Upper lobe of right lung (tissue), 1 donor: ENCODE measurements at places on chromosomes 5 and 9.

DNA sequence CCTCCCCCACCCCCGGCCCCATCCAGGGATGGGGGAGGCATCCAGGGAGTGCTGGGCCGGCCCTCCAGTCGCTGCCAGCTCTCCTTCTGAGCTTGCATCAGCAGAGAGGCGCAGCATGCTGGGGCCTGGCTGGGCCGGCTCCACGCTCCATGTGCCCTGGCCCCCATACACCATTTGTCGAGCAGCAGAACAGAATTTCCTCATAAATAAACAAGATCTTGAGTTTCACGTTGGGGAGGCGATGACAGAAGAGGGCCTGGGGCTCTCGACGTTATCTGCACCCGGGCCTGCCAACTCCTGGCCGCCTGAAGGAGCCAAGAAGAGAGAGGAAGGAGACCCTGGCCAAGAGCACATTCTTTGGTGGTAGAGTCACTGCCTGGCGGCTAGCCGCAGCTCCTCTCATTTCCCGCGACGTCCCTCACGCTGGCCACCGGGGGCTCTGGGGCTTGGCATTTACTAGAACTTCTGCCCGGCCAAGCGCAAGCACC lies 177.0 kb downstream of the FGF18 start:
- peak; percentile 84 for DNase-seq

- no peak for DNase-seq
Measured at GRCh38 chr5:97133101-97133500, 9.3 kb downstream of the LIX1 start.

DNA sequence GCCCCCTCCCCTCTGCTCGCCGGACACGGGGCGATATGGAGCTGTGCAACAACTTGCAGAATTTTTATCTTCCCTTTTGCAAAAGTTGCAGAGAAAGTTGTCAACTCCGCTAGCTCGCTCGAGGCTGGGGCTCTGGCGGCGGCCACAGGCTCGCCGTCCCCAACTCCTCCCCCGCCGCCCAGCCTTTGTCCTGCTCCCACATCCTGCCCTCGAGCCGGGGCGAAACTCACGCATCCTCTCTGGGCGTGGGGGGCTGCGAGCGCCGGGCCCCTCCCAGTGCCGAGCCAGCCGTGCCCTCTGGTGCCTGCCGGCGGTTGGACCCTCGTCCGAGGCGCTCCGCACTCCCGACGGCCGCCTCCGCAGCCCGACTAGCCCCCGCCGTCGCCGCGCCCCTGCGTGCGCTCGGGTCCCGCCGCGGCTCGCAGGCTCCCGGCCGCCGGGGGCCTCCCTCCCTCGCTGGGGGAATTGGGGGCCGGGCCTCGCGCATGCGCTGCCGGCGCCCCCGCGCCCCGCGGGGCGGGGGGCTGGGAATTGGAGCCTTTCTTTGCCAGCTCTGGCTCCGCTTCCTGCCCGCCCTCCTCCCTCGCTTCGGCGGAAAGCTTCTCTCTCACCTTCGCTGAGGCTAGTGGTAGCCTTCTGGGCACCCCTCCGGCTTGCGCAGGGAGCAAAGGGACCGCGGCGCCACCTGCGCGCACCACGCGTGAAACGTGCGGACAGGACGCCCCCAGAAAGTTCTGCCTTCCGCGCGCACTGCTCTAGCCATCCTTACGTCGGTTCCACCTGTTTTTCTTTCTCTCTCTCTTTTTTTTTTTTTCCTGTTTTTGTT lies at the start of gene CCNJL:
Gene CCNJL, minus strand, starts transcription at position 431 of the 826 bp plus-strand sequence. CDS start 641 bp downstream, outside the sequence.
- peak; percentile 90 for DNase-seq

DNA sequence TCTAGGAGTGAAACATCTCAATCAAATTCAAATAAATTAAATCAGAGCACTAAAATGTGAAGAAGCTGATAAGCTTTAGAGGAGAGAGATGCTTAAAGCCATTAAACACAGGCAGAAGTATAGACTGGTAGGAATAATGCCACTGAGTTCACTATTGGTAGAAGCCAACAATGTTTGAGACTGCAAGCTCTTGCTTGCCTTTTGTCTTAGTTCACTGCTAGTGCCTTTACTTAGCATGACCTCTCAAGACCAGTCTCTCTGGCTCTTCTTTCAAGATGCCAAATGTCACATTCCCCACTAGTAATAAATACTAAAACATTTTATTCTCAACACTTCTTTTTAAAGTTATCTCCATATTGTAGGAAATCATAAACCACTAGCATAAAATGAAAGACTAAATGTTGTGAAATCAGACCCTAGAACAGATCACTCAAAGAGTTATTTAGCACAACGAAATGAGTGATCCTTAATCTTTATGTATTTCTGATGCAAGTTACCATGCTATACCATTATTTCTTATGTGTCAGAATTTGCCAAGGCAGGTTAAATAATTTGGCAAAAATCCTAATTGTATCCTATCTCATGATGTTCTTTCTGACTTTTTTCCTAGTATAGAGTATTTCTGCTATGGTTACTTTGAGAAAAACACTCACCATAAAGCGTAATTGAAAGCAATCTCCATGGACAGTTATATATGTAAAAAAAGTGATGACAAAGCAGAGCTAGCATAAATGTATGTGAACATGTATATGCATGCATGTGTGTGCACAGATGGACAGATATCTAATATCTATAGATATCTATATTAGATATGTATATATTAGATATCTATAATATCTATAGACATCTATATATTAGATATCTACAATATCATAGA lies 57.5 kb downstream of the PJA2 start:
- DNase-seq = no peak

GRCh38 chr5:93596676-93597490 lies 13.9 kb downstream of the NR2F1 start:
- DNase-seq = peak; percentile 74

DNA sequence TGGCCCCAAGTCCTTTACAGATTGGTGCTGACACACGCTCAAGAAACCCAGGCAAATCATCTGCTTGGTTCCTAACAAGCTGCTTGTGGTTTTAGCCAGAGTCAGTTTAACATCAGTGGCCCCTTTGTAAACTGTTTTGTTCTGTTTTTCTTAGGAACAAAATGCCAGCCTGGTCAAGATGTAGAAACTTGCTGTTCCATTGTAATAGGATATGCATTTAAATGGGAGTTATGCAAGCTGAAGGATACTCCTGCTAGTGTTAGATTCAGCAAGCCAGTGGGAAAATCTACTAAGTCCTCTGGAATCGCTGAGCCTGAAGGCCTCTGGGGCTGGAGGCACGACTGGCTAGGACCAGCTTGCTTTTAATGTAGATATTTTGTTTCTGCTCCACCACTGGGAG lies 391.1 kb downstream of the TLE4 start:
- no peak for DNase-seq

GRCh38 chr9:97592126-97592525 lies 41.0 kb downstream of the TSTD2 start:
- no peak for DNase-seq

GRCh38 chr5:2757563-2758351 lies 6.3 kb upstream of the IRX2 start:
- DNase-seq = peak; percentile 79

DNA sequence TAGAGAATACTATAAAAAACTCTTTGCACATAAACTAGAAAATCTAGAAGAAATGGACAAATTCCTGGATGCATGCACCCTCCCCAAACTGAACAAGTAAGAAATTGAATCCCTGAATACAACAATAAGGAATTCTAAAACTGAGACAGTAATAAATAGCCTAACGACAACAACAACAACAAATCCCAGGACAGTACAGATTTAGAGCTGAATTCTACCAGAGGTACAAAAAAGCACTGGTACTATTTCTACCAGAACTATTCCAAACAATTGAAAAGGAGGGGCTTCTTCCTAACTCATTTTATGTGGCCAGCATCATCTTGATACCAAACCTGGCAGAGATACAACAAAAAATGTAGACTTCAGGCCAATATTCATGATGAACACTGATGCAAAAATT lies 394.4 kb upstream of the RORB start:
- no peak for DNase-seq

DNA sequence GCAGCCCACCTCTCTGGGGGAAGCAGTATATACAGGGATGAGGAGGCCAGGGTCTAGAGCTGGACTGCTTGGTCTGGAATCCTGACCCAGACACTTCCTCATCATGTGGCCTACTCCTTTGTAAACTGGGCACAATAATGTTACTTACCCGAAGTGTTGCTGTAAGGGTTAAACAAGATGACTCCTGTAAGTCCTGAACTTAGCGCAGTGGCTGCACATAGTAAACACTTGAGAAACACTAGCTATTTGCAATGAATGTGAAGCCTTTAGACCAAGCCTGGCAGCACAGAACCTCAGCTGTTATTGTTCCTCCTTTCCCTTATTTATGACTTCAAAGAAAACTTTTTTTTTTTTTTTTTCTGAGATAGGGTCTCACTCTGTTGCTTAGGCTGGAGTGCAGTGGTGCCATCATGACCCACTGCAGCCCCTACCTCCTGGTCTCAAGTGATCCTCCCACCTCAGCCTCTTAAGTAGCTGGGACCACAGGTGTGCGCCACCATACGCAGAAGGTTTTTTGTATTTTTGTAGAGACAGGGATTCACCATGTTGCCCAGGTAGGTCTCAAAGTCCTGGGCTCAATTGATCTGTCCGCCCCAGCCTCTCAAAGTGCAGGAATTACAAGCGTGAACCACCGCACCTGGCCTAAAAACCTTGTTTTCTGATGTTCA lies 96.2 kb upstream of the IL6ST start:
- DNase-seq = no peak
